Osteoblast (primary cell): ENCODE measurements at places on chromosomes 2 and 18. TPM values are rescaled to one million over a fixed set of nuclear protein-coding genes. Genes with fewer than 3 reads are reported as not detected.

The SH3RF3 gene
- 14.7 and 14.8 TPM in 2 replicates for total RNA-seq

The EGR4 gene
- total RNA-seq = not detected in 2 replicates

The CTLA4 gene
- total RNA-seq = under 0.01 TPM in 1 of 2 replicates, not detected in the other

The GALNT13 gene
- total RNA-seq = under 0.01 and 0.36 TPM in 2 replicates

The FOXI3 gene
- not detected in 2 replicates for total RNA-seq

The PLCD4 gene
- 2.5 and 4.4 TPM in 2 replicates for total RNA-seq

The COL4A4 gene
- total RNA-seq = under 0.01 and 0.36 TPM in 2 replicates

DNA sequence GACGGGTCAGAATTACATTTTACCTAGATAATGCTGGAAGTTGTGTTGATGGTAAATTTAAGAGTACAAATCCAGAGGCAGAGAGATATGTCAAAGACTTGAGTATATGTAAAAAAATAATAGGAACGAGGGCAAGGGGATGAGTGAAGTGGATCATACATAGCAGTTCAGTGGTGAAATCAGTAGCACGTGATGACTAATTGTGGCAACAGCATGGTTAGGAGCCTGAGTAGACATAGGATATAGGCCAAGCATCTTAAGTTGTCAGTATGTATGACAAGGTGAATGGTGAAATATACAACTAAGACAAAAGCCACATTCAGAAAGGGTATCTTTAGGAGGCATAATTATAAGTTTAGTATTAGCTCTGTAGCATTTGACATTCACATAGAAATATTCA, 826.5 kb upstream of the PIK3C3 start:
- no peak overlapping the region for H3K27ac ChIP-seq
- no peak for DNase-seq
- H3K4me3 ChIP-seq = no peak overlapping the region
- H3K27me3 ChIP-seq = no peaks in the 10 kb centered on the region
- peaks cover 11% of the 10 kb centered on the region for H3K4me1 ChIP-seq

DNA sequence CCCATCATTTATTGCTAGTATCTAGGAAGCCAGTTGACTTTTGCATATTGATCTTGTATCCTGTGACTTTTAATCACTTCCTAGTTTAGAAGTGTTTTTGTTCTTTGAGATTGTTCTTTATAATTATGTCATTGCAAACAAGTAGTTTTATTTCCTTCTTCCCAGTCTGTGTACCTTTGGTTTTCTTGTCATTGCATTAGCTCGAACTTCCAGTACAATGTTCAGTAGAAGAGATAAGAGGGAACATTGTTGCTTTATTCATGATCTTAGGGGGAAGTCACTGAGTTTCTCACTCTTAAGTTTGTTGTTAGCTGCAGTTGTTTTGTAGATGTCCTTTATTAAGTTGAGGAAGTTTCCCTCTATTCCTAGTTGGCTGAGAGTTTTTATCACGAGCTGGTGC, 61.0 kb downstream of the TRAPPC12 start:
- H3K4me1 ChIP-seq = peaks cover 4% of the 10 kb centered on the region
- no peak for DNase-seq
- no peaks in the 10 kb centered on the region for H3K27me3 ChIP-seq

DNA sequence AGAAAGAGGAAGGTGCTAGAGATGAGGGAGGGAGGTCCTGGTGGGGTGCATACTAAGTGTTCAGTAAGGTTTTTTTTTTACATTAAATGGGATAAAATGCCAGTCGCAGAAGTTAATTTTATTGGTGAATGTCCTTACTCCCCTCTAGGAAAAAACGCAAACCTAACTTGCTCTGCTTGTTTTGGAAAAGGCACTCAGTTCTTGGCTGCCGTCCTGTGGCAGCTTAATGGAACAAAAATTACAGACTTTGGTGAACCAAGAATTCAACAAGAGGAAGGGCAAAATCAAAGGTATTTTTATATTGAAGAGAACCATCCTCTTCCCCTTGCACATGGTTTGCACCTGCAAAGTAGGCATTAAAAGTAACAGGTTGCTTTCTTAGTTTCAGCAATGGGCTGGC, 12.7 kb upstream of the IL18R1 start:
- no peak for DNase-seq
- no peaks in the 10 kb centered on the region for H3K36me3 ChIP-seq

GRCh38 chr18:76264876-76265250, 230.2 kb downstream of the ZNF516 start:
- no peak for DNase-seq
- H3K36me3 ChIP-seq = no peaks in the 10 kb centered on the region
- H3K27me3 ChIP-seq = no peaks in the 10 kb centered on the region
- H3K4me3 ChIP-seq = no peak overlapping the region

GRCh38 chr18:32542221-32542798, 71.6 kb upstream of the GAREM1 start:
- no peaks in the 10 kb centered on the region for H3K27me3 ChIP-seq
- no peaks in the 10 kb centered on the region for H3K4me1 ChIP-seq

GRCh38 chr2:159903443-159904126, 105.6 kb upstream of the CD302 start:
- peaks cover 40% of the 10 kb centered on the region for H3K27me3 ChIP-seq
- no peak for DNase-seq
- H3K36me3 ChIP-seq = no peaks in the 10 kb centered on the region
- H3K4me1 ChIP-seq = no peaks in the 10 kb centered on the region

GRCh38 chr2:168434146-168434545, 21.9 kb upstream of the CERS6 start:
- DNase-seq = no peak
- peaks cover 8% of the 10 kb centered on the region for H3K27me3 ChIP-seq
- no peak overlapping the region for H3K4me3 ChIP-seq

GRCh38 chr18:22846088-22846683, 86.9 kb upstream of the RBBP8 start:
- H3K27me3 ChIP-seq = no peaks in the 10 kb centered on the region
- DNase-seq = peak; percentile 42
- no peaks in the 10 kb centered on the region for H3K36me3 ChIP-seq
- peaks cover 19% of the 10 kb centered on the region for H3K4me1 ChIP-seq
- H3K27ac ChIP-seq = no peak overlapping the region

GRCh38 chr2:163081754-163082153, 243.2 kb upstream of the KCNH7 start:
- DNase-seq = no peak
- H3K4me1 ChIP-seq = no peaks in the 10 kb centered on the region
- H3K36me3 ChIP-seq = no peaks in the 10 kb centered on the region
- no peak overlapping the region for H3K4me3 ChIP-seq
- H3K27me3 ChIP-seq = no peaks in the 10 kb centered on the region
- H3K27ac ChIP-seq = no peak overlapping the region

GRCh38 chr2:105804266-105804665, 59.6 kb downstream of the NCK2 start:
- H3K4me1 ChIP-seq = peaks cover 8% of the 10 kb centered on the region
- no peak for DNase-seq
- H3K36me3 ChIP-seq = no peaks in the 10 kb centered on the region
- no peaks in the 10 kb centered on the region for H3K27me3 ChIP-seq
- no peak overlapping the region for H3K4me3 ChIP-seq
- no peak overlapping the region for H3K27ac ChIP-seq

GRCh38 chr2:21916934-21917522, 793.3 kb downstream of the TDRD15 start:
- H3K36me3 ChIP-seq = no peaks in the 10 kb centered on the region
- H3K27ac ChIP-seq = no peak overlapping the region
- no peaks in the 10 kb centered on the region for H3K4me1 ChIP-seq
- no peak for DNase-seq
- no peak overlapping the region for H3K4me3 ChIP-seq

- H3K36me3 ChIP-seq = no peaks in the 10 kb centered on the region
- H3K27me3 ChIP-seq = no peaks in the 10 kb centered on the region
Observed at GRCh38 chr2:215707608-215708007, 271.7 kb upstream of the FN1 start.

DNA sequence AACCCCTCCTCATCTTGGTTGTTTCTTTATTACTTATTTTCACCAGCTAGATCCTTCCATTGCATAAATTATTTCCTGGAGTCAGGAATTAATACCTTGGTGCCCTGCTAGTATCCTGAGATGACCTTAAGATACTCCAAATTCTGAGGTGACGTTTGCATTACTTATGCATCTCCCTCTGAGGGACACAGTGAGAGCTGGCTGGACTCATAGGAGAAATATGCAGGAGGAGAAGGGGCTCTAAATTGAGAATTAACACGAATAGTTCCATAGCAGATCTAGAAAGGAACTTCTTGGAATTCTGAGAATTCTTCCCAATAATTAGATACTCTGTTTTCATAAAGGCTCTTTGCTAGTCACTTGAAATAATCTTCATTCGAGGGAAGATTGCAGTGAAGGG, 310.6 kb upstream of the ZEB2 start:
- H3K4me3 ChIP-seq = no peak overlapping the region
- H3K27me3 ChIP-seq = no peaks in the 10 kb centered on the region
- DNase-seq = no peak
- peaks cover 13% of the 10 kb centered on the region for H3K4me1 ChIP-seq
- no peak overlapping the region for H3K27ac ChIP-seq
- no peaks in the 10 kb centered on the region for H3K36me3 ChIP-seq

DNA sequence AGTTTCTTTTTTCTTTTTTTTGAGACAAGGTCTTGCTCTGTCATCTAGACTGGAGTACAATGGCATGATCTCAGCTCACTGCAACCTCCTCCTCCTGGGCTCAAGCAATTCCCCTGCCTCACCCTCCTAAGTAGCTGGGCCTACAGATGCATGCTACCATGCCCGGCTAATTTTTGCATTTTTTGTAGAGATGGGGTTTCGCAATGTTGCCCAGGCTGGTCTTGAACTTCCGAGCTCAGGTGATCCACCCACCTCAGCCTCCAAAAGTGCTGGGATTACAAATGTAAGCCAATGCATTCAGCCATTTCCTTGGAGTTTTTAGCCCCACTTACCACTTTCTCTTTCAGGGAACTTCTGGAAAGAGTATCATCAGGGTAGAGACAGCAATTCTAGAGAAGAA, 153.3 kb upstream of the THSD7B start:
- no peaks in the 10 kb centered on the region for H3K36me3 ChIP-seq
- no peak overlapping the region for H3K4me3 ChIP-seq
- no peak overlapping the region for H3K27ac ChIP-seq
- no peak for DNase-seq
